Skin of body (tissue), 3 donors: ENCODE measurements at places on chromosomes 16 and 17. TPM values are rescaled to one million over a fixed set of nuclear protein-coding genes. Genes with fewer than 3 reads are reported as not detected.
A peak's percentile ranks its signal among the peaks of the same experiment; 100 is the strongest.

DNA sequence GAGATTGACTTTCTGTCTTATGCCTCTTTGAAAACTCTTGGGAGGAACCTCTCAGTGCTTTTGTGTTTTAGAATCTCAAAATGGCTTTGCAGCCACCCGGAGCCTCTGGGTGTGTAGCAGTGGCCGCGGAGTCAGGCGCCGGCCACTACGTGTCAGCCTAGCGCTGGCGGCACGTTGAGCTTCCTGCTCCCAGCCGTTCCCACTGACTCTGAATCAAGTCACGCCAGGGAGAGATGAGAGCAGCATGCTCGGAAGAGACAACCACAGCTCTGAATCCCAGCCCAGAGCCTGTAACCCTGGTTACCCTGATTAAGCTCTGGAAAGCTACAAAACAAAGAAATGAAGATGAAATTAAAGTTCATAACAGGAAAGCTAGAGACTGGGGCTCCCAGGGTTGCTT is 97.4 kb upstream of the CACNG5 start:
- DNase-seq = peak; percentile 59

Gene HIGD1B
- total RNA-seq = 1.2 TPM

Gene PMP22
- 91.3 TPM for total RNA-seq

DNA sequence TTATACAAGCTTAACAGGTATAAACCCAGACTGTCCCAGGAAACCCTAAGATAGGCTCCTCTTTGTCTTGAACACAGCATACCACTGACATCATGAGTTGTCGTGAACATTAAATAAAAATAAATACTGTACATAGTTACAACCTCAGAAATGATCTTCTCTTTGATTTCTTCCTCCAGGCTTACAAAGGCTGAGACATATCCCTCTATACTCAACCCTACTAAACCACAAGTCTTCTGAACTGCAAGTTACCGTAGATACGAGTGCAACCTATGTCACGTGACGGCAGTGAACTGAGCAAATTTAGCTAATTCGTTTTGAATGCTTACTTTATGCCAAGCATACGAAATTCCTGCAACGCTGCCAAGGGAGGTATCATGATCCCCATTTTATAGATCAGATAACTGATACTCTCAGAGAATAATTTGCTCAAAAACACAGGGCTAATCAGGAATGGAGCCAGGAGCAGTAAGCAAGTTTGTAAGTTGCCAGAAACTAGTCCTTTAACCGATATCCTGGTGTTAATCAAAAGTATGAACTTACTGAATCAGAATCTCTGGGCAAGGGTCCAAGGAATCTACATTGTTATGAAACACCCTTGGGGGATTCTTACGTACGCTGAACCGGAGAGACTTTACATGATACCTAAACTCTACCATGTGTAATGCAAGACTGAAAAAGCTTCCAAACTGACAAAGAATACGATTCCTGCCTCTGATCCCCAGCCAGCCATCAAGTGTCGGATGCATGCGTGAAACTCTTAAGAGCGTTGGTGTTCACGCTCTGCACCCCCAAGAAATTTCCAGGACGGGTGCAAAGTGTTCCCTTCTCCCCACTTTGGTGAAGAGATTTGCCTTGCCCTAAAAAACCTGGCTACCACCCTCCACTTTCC is 106.2 kb downstream of the XYLT1 start:
- DNase-seq = peak; percentile 78

Gene SRL
- 27.8 TPM for total RNA-seq

Gene RAPGEFL1
- total RNA-seq = 27.8 TPM

- DNase-seq = no peak
Observed at GRCh38 chr17:5522476-5522875, 36.1 kb downstream of the MIS12 start.

- DNase-seq = no peak
Observed at GRCh38 chr17:41666237-41666641, 22.4 kb upstream of the EIF1 start.

GRCh38 chr17:76529224-76530094 is 8.1 kb downstream of the CYGB start:
- DNase-seq = peak; percentile 92

Gene PRDM7
- not detected for total RNA-seq

DNA sequence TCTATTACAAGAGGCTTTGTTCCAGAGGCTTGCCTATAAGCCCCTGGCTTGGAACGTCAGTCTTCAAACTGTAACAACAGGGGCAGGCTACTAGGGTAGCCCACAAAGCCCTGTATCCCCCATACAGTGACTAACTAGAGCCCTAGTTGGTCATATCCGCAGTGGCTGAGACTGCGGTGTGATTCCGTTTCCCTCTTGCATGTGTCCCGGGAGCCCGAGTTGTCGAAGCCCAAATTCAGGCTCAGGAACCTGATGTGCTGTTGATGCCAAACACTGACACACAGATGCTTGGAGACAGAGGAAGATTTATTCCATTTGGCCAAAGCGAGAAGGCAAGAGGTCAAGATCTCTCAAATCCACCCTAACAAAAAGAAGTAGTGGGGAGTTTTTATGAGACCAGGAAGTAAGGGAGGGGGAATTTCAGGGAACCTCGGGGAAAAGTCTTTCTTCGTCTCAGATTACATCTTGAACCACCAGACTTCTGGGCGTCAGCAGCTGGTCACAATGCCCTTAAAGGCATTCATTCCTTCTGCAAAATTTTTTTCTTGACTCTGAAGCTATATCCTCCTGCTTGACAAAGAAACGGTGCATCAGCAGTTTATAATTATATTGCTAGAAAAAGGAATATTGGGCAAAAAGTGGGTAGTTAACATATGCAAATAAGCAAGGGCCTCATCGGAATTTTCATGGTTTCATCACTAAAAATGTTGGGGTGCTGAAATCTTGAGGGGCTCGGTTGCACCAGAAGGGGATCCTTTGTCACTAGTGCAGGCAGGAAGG is 879 bp downstream of the SLFN5 start:
- DNase-seq = peak; percentile 64

- no peak for DNase-seq
Observed at GRCh38 chr16:87766485-87766797, 655 bp upstream of the KLHDC4 start.

- DNase-seq = no peak
Observed at GRCh38 chr17:64323774-64324173, 60.7 kb upstream of the TEX2 start.

DNA sequence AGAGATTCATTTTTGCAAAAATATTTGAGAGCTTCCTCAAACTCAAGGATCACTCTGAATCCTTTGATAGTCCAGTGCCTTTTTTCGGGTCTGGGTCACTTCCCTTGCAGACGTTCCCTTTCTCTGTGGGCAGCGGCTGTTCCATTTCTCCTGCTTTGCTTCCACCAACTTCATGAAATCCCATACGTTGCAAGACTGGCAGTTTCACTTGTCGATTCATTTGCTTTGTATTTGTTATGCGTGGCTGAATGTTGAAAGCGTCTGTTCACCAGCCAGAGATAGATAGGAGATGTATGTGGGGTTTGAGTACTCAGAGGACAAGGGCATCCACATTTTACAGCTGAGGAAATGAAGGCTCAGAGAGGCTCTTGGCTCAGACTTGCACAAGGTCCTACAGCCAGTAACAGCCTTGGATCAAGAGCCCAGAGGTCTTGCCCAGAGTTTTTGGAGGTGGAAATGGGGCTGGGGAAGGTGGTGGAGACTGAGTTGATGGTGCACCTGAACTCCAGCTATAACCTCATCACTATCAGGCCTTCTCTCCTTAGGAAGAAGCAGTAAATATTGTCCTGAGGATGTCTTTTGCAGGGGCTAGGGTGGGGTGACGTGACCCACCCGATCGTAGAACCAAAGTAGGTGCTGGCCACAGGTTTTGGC is 1.3 kb upstream of the CCDC102A start:
- DNase-seq = no peak

Gene NPIPA2
- not detected for total RNA-seq

DNA sequence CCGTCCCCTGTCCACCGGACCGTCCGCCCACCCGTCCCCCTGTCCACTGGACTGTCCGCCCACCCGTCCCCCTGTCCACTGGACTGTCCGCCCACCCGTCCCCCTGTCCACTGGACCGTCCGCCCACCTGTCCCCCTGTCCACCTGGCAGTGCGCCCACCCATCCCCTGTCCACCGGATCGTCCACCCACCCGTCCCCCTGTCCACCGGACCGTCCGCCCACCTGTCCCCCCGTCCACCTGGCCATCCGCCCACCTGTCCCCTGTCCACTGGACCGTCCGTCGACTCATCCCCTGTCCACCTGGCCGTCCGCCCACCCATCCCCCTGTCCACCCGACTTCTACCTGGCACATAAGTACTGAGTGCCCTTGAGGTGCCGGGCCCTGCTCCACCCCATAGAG is 76.6 kb downstream of the LMF1 start:
- no peak for DNase-seq

Gene SLC12A3
- total RNA-seq = not detected

DNA sequence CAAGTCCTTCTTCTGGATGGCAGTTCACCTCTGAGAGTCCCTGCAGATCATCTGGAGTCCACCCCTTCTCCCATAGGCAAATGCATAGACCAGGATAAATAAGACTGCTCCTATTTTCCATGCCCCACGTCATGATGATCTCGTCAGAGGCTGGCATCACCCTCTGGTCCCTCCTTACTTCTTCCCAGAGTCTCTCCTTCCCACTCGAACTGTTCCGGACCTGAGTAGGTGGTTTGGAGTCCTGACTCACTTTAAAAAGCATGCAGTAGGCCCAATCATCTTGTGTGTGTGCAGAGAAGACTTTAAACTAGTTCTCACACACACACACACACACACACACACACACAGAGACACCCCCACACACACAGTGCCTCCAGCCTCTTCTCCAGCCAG is 72.0 kb downstream of the SOX9 start:
- DNase-seq = no peak

Gene MYH2
- 79.7 TPM for total RNA-seq

- no peak for DNase-seq
Observed at GRCh38 chr17:76447931-76448652, 4.9 kb downstream of the UBE2O start.

GRCh38 chr17:27315322-27315721 is 21.4 kb downstream of the WSB1 start:
- peak; percentile 36 for DNase-seq

GRCh38 chr16:19393226-19394111 is 24.2 kb upstream of the TMC5 start:
- DNase-seq = no peak

- DNase-seq = no peak
Observed at GRCh38 chr16:3349175-3349574, 6.5 kb upstream of the OR2C1 start.

Gene MBTPS1
- total RNA-seq = 66.1 TPM

DNA sequence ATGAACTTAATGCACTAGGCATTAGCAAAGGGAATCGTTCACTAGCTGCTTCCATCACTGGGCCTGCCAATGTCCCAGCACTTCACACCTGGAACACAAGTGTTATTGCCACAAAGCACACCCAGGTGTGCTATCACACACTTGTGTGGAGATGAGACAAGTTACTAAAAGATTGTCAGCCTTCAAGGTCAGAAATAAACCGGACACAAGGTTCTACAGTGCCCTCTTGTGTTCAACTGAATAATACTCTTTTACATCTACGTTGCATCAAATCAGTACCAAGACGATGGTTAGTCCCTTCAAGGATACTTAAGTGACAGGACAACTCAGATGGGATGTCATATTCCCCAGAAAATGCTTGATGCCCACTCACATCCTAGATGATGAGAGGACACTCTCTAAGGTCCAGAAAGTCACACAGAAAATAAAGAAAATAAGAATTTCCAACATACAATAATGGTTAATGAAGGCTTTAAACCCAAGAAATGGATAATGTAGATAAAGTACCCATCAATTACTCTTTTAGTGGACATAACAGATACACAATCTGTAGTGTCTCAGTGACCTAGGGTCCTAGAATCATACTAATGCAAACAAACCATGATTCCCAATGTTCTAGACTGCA is 16.4 kb upstream of the GLG1 start:
- peak; percentile 5 for DNase-seq

DNA sequence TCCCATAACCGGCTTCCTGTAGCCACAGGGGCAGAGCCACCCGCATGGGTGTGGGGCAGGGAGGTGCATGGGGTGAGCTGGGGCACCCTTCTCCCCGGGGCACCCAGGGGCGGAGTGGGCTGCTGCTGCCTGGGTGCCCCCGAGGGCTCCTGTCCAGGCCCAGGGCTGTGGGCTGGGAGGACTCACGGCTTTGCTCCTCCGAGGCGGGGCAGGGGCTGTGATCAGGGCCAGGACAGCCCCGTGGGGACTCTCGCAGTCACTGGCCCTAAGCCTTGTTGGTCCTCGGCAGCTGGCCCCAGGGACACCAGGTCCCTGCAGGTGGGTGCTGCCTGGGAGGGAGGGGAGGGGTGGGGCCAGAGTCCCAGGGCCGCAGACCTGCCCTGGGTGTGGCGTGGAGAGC is 19.7 kb downstream of the CACNA1H start:
- no peak for DNase-seq

Gene LITAFD
- not detected for total RNA-seq

Gene IL17C
- 0.39 TPM for total RNA-seq

- no peak for DNase-seq
Observed at GRCh38 chr16:56389554-56389953, 35.8 kb downstream of the AMFR start.

DNA sequence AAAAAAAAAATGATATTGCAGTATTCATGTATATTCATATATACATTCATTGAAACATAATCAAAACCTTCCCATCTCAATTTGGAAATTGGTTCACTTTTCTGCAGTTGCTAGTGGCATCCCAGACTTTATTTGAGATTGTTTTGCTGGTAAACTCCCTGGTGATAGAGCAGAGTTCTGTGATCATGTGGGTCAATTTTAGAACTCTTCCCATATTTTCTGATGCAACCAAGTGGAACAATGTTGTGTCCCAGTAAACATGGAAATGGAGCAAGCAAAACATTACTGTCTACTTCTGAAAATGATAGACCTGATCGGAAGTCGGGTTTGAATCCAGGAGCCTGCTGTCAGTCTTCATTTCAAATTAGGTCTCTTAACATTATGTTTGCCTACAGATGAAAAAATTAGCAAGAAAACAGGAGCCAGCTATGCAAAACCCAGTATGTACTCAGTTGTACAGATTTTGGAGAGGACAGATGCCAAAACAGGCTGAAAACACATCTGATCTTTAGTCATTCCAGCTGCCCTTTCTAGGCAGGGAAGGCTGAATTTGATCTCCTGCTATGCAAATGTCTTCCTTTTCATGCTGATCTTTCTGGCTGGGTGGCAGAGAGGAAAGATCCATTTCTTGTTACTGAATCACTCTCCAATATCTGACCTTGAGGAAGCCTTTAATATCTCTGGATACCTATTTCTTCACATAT is 786.6 kb upstream of the SOX9 start:
- no peak for DNase-seq

Gene ALOX12B
- total RNA-seq = 10.9 TPM
